ENCODE measurements at places on chromosomes 12 and 14.

- peak; percentile 46 for DNase-seq
These were observed 83.9 kb downstream of the STXBP6 start for GRCh38 chr14:24965934-24966578.

GRCh38 chr12:122659579-122659978 is 43.6 kb downstream of the HCAR2 start:
- DNase-seq = no peak

GRCh38 chr12:56221757-56222530 is at the start of gene RNF41:
TSS of gene RNF41 (minus strand) at chr12:56221922. CDS start at chr12:56214047, 7,875 bp downstream.
- DNase-seq = peak; percentile 94

- no peak for DNase-seq
These were observed 288.2 kb downstream of the PAWR start for GRCh38 chr12:79402606-79403005.

GRCh38 chr12:130859161-130859560 is 12.7 kb upstream of the RAN start:
- DNase-seq = peak; percentile 29

- peak; percentile 88 for DNase-seq
These were observed 110.0 kb downstream of the CCDC60 start for GRCh38 chr12:119444462-119445044.

GRCh38 chr14:45091710-45092109 is 7.8 kb downstream of the PRPF39 start:
- no peak for DNase-seq

DNA sequence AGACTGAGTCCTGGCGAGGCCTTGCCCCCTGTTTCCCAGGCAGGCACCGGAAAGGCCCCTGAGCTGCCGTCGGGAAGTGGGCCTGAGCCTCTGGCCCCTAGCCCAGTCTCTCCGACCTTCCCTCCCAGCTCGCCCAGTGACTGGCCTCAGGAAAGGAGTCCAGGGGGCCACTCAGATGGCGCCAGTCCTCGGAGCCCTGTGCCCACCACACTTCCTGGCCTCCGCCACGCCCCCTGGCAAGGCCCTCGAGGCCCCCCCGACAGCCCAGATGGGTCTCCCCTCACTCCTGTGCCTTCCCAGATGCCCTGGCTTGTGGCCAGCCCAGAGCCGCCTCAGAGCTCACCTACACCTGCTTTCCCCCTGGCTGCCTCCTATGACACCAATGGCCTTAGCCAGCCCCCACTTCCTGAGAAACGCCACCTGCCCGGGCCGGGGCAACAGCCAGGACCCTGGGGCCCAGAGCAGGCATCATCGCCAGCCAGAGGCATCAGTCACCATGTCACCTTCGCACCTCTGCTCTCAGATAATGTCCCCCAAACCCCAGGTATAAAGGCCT is 10.9 kb downstream of the TNS2 start:
- DNase-seq = no peak

- DNase-seq = no peak
These were observed 615.4 kb upstream of the MIS18BP1 start for GRCh38 chr14:45868377-45868776.

DNA sequence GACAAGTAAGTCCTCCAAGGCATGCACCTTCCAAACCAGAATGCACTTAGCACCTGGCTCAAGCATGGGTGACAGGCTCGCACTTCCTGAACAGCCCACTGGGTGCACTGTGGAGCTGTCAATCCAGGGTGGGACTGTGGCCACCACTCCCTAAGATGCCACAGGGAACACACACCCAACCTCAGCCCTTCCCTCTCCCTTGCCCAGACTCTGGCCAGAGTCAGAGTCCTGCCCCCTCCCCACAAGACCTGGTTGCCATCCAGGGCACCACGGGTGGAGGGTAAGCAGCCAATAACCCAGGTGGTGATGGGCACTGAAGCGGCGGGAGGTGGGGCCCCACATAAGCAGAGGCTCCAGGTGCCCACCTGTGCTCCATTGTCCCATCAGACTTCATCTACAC is 160.6 kb downstream of the MYRFL start:
- peak; percentile 58 for DNase-seq

DNA sequence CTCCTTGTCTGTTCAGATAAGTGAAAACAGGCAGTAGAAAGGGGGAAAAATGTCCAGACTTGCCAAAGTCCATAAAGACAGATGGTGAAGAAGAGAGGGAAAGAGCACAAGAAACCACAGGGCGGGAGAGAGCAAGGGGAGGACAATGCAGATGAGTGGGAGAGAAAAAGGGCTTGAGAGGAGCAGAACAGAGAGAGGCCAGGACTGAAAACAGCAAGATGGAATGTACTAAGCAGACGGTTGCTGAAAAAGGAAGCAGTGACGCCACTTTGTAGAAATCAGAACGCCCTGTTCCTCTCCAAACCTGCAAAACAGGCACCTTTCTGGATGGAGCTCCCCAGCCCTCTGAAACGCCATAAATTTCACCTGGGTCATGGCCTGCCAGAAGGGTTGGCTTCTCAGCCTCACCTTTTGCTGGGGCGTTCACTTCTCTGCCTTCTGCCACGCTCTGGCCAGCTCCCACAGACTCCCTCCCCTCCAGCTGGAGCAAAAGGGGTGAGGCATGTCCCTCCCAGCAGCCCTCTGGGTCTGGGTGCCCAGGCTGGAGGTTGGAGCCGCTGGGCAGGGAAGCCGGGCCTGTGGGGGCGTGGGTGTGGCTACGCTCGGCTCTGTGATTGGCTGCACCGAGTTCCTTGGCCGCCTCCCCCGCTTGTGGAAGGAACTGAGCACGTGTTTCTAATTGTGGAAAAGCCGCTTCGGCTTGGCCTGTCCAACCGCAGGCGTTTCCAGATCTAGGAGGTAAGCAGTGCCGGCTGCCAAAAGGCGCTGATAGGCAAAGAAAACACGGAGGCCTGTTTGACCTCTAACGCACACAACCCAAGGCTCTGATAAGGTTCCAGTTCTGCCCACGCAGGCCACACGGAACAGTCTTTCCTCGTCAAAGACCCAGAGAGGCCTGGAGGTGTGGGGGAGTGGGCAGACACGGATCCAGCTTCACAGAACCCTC is 29.3 kb downstream of the SLC7A8 start:
- DNase-seq = peak; percentile 21

GRCh38 chr12:64893961-64894360 is 69.5 kb downstream of the TBC1D30 start:
- no peak for DNase-seq

DNA sequence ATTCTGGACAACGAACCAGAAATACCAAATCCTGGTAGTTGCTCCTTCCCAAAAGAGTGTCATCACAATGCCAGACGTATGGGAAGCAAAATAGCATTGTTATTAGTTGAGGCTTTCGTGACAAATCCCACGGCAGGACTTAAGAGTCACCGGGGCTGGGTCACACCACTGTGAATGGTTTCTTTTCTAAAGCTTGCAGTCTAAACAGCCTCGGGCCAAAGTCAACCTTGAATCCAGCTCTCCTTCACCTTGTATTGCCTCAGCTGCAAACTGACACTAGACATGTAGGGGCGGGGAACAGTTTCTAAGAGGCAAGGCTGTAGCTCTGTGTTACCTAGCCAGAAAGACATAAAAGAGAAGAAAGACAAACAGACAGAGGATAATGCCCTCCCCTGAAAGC is 734.8 kb downstream of the MED13L start:
- no peak for DNase-seq

DNA sequence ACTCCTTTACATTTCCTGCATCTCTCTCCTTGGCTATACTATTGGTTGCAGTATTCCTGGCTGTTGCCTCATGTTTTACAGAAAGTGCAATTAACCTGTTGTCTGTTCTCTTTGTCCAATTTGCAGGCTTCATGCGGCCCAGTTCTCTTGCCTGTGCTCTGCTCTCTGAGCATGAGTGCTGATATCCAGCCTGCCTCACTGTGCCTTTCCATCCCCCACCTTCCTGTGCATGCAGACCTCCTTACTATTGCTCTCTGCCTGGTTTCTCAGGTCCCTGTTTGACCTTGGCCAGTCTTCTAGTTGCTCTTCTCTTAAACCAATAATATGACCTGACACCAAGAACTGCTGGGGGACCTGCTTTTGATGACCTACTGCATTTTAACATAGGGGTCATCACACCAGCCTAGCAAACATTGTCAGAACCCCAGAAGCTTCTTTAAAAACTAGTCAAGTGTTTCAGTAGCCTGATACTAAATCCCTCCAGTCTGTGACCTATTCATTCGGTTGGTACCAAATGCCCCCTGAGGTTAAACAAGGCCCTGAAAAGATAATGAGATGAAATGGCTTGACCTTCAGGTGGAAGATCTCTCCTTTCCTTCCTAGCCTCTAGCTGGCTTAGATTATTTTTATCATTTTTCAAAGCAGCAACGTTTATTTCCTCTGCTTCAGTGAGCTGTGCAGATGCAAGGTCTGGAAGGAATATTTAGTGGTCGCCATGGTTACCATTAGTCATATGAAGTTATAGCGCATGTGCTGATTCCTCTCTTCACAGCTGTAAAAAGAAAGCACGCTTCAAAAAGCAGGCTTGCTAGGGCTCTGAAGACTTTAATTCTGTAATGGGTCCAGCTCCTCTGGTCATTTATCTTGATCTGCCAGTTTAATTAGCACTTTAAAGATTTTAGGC is 216.5 kb downstream of the PHLDA1 start:
- peak; percentile 39 for DNase-seq

- no peak for DNase-seq
These were observed 54.0 kb downstream of the TSPAN9 start for GRCh38 chr12:3131129-3131528.
